ENCODE measurements at places on chromosomes 2 and 18. TPM values are rescaled to one million over a fixed set of nuclear protein-coding genes. Genes with fewer than 3 reads are reported as not detected.

CCT4 gene
- total RNA-seq, result 127 TPM

GRCh38 chr18:22221350-22221749, 52.0 kb downstream of the GATA6 start:
- H3K36me3 ChIP-seq, result no peaks in the 10 kb centered on the region
- no peak overlapping the region for H3K4me3 ChIP-seq
- peaks cover 7% of the 10 kb centered on the region for H3K4me1 ChIP-seq

- H3K36me3 ChIP-seq, result no peaks in the 10 kb centered on the region
- H3K27me3 ChIP-seq, result peaks cover 5% of the 10 kb centered on the region
- H3K4me1 ChIP-seq, result peaks cover 4% of the 10 kb centered on the region
- no peak overlapping the region for H3K27ac ChIP-seq
- no peak overlapping the region for H3K4me3 ChIP-seq
These were observed 24.7 kb downstream of the IL1R2 start for GRCh38 chr2:102016399-102016955.

DNA sequence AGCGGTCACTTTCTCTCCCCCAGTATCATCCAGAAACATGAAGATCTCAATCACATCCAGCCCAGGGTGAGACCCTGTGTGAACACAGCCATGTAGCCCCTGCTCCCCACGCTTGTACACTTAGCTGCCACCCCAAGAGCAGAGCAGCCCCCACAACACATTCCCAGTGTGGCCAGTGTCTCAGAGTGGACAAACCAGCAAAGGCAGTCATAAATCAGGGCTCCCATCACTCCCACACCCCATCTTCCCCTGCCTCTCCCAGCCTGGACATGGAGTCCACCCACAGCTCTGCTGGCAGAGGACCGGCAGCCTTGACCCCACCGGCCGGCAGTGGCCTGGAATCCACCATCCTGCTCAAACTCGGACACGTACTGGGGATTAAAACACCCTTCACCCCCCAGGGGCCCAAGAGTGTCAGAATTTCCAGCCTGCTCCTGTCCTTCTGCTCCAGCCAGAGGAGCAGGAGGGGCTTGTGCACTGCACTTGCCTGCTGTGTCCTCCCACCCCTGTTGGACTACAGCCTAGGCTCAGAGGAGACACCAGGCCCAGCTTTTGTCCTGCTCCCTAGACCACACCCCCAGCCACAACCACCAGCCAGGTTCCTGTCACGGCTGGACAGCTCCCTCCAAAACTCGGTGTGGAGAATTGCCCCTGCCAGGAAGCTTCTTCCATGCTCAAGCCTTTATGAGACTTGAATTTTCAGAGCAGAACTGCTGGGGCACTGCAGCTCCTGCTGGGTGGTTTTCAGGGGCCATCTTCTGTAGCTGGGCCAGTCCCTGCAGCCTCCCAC, 206.1 kb downstream of the SMAD2 start:
- H3K27me3 ChIP-seq, result peaks cover 2% of the 10 kb centered on the region
- no peaks in the 10 kb centered on the region for H3K4me1 ChIP-seq
- DNase-seq, result no peak
- H3K4me3 ChIP-seq, result no peak overlapping the region

GRCh38 chr2:195475336-195475735, 181.7 kb upstream of the SLC39A10 start:
- peaks cover 19% of the 10 kb centered on the region for H3K4me1 ChIP-seq
- no peaks in the 10 kb centered on the region for H3K27me3 ChIP-seq
- no peak overlapping the region for H3K27ac ChIP-seq
- no peak overlapping the region for H3K4me3 ChIP-seq
- DNase-seq, result no peak

DNA sequence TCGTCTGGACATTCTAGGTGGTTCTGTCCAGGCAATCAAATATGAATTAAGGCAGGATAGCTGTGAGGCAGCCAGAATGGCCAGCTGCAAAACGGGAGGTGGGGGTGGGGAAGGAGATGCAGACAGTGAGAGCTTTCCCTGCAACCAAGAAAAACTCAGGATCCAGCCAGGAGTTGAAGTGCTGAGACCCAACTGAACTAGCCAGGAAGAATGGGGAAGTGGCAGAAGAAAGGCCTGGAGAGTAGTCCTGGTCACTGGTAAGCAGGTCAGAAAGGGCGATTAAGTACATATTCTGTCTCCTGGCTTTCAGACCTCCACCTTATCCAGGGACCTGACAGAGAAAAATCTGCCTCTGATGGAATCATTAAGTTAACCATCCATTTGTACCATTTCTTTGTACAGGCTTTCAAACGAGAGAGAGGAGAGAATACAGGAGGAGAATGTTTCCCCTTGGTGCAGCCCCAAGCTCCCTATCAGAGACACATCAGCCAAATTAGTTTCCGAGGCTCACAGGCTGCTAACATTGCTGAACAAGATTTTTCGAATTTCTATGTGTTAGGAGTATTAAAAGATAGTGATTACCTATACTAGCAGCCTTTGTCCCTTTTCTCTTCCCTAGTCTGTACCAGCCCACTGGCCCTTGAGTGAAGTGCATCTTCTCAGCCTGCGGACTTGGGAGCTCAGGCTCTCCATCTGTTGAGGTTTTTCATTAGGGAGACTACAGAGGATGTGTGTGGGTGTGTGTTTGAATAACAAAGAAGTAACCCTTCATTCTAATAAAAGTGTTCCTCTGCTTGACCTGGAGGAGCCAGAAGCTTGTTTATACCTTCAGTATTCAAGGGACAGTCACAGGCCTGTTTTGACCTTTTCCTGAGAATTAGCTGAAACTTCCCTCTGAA, 12.5 kb upstream of the HOXD1 start:
- H3K4me3 ChIP-seq, result no peak overlapping the region
- peaks cover 4% of the 10 kb centered on the region for H3K36me3 ChIP-seq
- no peak overlapping the region for H3K27ac ChIP-seq
- peaks cover 9% of the 10 kb centered on the region for H3K4me1 ChIP-seq
- peaks cover 91% of the 10 kb centered on the region for H3K27me3 ChIP-seq
- DNase-seq, result no peak
